ENCODE measurements at places on chromosomes 3 and 15.
A peak's percentile ranks its signal among the peaks of the same experiment; 100 is the strongest.

DNA sequence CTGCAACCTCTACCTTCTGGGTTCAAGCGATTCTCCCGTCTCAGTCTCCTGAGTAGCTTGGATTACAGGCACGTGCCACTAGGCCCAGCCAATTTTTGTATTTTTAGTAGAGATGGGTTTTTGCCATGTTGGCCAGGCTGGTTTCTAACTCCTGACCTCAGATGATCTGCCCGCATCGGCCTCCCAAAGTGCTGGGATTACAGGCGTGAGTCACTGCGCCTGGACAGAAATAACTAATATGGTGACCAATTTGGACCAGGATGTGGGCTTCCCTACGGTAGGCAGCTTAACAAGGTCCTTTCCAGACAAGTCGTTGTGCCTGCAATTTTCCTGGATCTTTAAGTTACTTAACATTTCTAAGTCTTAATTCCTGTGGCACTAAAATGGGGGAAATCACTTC lies 14.8 kb downstream of the WDR53 start:
- no peak for DNase-seq

DNA sequence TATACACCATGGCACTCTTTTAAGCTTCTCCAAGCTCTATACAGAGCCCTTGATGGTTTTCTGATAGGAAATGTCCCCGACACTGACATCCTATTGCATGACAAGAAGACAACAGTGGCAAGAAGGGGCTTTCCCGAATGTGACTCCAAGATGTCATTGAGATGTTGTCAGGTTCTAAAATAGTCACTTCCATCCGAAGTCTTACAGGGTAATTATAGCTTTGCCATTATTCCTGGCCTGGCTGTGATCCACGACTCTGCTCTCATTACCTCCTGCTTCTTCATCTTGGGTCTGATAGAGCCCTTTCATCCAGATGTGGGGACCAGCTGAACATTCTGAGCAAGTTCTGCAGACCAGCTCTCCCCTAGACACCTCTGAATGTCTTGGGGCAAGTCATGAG lies 40.6 kb upstream of the ADAMTS9 start:
- no peak for DNase-seq

DNA sequence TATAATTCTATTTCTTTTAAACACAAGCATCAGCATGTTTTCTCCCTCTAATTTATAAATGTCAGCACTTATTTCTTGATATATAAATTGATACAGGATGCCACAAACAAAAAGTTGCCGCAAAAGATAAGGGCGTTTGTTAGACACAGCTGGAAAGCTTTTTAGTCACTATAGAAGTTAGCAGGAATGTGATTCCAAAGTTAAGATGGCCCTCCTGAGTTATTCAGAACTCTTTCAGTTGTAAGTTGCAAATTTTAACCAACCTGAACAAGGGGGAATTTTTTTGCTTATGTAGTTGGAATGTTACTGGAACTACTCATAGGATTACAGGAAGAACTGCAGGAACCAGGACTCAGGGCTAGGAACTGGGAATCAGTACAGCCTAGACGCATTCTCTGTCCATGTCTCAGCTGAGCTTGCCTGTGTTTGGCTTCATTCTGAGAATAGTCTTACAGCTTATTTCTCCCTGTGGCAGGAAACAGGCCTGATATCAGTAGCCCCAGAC lies 166.3 kb downstream of the VGLL4 start:
- DNase-seq: peak; percentile 47

DNA sequence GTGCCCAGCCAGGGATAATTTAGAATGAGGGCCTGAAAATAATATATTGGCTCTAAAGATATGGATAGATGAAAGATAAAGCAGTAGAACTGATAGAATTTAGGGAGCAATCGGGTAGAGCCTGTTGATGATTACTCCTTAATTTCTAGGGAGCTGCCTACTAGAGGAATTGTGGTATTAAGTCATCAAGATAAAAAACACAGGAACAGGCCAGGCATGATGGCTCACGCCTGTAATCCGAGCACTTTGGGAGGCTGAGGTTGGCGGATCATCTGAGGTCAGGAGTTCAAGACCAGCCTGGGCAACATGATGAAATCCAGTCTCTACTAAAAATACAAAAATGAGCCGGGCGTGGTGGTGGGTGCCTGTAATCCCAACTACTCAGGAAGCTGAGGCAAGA lies 130.4 kb downstream of the PCCB start:
- no peak for DNase-seq

DNA sequence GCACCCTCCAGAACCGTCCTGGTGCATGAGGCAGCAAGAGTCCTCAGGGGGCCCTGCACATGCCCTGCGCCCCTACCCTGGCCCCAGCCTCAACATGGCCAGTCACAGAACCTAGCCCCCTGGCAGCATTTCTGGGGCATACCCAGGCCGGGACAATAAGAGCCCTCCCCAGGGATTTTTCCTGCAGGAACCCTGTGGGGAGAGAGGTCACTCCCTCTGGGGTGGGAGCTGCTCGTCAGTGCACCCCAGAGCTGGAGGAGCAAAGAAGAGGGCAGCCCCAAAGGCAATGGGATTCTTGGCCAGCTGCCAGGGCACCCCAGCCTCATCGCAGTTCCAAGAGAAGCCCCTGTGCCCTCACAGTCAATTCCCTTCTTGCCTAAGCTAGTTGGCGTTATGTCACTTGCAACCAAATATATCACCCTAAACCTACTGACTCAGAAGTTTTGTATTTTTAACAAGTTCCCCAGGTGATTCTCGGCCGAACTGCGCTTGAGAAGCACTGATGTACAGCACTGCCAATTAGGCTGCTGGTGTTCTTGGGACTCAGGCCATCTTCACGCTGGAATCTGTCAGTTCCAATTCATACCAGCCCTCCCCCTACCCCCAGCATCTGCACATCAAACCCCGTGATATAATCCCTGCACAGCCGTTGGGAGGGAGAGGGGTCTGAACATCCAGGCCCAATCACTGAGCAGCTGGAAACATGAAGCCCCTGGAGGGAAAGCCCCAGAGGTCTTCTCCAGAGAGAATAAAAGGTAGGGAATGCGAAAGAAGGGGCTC lies 87.5 kb upstream of the PRR20G start:
- DNase-seq: no peak

GRCh38 chr3:86175593-86176444 lies 815.1 kb downstream of the VGLL3 start:
- no peak for DNase-seq

GRCh38 chr3:157624801-157625200 lies 121.6 kb upstream of the VEPH1 start:
- DNase-seq: no peak

DNA sequence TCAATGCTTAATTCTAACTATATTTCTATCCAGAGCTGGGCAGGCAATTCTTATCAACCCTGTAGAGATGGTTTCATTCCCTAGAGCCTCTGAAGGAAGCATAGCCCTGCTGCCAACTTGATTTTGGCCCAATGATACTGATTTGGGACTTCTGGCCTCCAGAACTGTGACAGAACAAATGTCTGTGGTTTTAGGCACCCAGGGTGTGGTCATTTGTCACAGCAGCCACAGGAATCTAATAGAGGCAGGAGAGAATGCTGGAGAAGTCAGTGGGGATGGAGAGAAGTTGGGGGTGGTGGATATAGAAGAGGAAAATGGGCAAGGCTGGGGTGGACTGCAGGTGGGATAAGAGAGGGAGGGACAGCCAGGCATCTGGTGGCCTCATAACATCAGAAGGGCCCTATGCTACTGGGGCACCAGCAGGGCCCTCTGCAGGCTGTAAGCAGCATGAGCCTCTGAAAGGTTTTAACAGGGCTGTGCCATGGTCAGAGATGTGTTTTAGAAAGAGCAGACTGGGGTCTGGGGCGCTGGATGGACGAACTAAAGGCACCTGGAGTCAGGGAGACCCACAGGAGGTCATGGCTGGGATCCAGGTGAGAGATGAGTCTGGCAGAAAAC lies 19.8 kb downstream of the MRPS11 start:
- no peak for DNase-seq

DNA sequence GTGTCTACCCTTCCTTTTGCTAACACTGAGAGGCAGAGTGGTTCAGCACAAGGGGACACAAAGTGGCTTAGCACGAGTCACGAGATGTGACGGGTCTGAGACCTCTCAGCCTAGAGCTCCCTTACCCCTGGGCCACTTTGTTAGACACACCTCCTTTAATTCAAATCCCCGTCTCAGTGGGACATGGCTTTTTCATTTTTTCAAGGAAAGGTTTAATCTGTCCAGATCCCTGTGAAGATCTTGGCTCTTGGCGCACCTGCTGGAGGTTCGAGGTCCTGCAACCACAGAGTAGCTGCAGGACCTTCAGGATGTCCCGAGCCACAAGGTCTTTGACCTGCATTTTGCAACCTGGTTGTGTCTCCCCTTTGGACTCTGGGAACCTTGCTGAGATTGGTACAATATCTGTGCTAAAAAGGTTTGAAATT lies 52.0 kb downstream of the LPP start:
- no peak for DNase-seq

- no peak for DNase-seq
Observed at GRCh38 chr3:6216135-6217026, 644.5 kb upstream of the GRM7 start.

- peak; percentile 6 for DNase-seq
Observed at GRCh38 chr15:94526071-94526689, 294.8 kb downstream of the MCTP2 start.

- peak; percentile 51 for DNase-seq
Observed at GRCh38 chr3:111859061-111859973, at the start of gene PHLDB2. TSS of gene PHLDB2 (plus strand) at chr3:111859265. CDS start at chr3:111884078, 24,813 bp downstream.

- DNase-seq: no peak
Observed at GRCh38 chr3:39140341-39140971, 12.9 kb downstream of the CSRNP1 start.

DNA sequence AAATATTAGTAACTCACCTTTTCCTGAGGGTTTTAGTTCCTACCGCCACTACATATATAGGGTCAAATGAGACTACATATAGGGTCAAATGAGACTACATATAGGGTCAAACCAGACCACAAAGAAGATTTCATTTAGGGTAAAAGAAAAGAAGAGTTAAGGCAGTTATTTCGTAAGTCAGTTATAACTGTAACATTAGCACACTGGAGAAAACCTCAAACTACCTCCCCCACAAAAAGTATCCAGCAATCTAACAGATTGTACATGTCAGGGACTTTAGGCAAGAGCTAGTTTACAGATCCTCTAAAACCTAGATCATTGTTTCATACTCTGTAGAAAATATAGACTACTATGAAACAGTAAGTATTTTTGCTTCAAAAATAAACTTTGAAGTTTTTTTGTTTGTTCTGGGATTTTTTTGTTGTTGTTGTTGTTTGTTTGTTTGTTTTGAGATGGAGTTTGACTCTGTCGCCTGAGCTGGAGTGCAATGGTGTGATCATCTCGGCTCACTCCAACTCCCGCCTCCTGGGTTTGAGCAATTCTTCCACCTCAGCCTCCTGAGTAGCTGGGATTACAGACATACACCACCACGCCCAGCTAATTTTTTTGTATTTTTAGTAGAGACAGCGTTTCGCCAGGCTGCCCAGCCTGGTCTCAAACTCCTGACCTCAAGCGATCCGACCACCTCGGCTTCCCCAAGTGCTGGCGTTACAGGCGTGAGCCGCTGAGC lies 92.4 kb upstream of the CGNL1 start:
- no peak for DNase-seq

DNA sequence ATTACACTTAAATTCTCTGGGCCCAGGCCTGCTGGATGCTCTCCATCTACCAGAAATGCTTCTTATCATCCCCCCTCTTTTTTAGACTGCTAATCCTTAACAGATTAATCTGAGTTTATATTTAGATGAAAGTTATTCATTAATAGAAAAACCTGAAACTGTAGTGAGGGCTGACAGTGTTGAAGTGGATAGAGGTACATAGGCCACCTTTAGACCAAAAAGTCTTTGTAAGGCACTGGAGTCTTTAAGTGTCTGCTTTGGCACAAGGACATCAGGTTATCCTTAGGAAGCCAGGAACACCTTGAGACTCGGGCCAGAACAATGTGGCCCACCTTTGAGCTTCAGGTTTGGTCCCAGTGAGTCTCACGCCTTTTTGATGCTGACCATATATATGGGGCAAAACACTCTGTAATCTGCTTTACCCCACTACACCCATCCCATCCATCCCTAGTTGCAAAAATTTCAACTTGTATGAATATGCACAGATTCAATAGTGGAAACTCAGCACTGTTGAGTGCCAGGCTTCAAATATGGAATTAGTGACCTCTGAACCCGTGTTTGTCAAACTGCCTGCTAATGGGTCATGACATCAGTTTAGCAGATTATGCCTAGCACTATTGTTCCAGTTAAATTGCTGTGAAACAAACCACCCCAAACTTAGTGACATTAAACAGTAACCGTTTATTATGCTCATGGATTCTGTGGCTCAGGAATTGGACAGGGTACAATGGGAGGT lies 44.0 kb downstream of the PDE8A start:
- no peak for DNase-seq

- no peak for DNase-seq
Observed at GRCh38 chr3:38332201-38332600, 14.4 kb upstream of the XYLB start.

GRCh38 chr3:120646771-120647432 lies 35.1 kb downstream of the HGD start:
- DNase-seq: no peak

- no peak for DNase-seq
Observed at GRCh38 chr3:119809249-119810017, 27.5 kb downstream of the NR1I2 start.

DNA sequence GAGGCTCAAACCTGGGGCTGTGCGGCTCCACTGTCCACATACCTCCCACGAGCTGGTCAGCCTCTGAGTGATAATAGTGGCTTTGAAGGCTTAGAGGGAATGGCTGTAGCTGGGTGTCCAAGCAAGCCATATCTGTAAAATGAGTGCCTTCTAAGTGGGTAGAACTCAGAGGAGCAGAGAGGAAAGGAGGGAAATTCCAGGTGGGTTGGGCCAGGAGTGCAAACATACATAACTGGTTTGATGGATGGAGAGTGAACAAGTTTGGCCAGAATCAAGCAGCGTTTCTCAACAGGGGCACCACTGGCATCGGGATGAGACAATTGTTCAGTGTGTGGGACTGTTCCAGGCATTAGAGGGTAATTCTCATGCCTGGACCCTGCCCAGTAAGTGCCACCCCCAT lies 91.1 kb downstream of the ASB7 start:
- no peak for DNase-seq

DNA sequence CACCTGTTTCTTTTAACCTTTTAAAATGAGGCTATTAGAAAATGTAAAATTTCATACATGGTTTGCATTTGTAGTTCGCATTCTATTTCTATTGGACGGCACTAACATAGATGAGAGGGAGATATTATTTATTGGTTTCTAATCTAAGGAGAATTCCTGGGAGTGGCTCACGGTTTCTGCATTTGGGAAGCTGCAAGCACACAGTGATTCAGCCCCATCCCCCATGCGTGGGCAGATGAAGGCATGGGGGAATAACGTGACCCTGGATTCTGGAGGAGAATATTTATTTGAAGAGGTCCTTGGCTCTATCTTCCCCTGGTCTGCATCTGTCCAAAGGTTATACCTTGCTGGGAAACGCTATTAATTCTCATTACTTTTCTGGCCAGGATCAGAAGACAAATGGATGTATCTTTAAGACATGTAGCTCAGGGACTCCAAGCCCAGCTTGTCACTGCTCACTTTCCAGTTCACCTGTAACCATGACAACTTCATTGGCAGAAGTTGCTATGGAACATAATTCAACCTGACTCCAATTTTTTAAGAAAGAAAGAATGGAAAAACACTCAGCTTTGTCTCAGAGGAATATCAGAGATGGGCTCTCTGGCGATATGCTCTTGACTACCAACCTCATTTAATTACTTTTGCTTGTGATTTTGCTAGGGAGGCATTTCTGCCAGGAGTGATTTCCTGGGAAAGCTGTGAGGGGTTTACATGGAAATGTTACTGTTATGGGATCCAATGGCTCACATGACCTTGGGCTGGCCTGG lies 27.2 kb upstream of the POMGNT2 start:
- DNase-seq: no peak

Measured in H54 (cell line).